ENCODE measurements at places on chromosomes 7 and 10. TPM values are rescaled to one million over a fixed set of nuclear protein-coding genes. Genes with fewer than 3 reads are reported as not detected.

LRIT1 gene
- total RNA-seq = not detected

APBB1IP gene
- total RNA-seq = not detected

GDF10 gene
- not detected for total RNA-seq

IDE gene
- total RNA-seq = 58.4 TPM

MCM7 gene
- total RNA-seq = 121 TPM

RBM20 gene
- total RNA-seq = not detected
